RPMI8226 (cell line): ENCODE measurements at places on chromosomes 6 and 20.

DNA sequence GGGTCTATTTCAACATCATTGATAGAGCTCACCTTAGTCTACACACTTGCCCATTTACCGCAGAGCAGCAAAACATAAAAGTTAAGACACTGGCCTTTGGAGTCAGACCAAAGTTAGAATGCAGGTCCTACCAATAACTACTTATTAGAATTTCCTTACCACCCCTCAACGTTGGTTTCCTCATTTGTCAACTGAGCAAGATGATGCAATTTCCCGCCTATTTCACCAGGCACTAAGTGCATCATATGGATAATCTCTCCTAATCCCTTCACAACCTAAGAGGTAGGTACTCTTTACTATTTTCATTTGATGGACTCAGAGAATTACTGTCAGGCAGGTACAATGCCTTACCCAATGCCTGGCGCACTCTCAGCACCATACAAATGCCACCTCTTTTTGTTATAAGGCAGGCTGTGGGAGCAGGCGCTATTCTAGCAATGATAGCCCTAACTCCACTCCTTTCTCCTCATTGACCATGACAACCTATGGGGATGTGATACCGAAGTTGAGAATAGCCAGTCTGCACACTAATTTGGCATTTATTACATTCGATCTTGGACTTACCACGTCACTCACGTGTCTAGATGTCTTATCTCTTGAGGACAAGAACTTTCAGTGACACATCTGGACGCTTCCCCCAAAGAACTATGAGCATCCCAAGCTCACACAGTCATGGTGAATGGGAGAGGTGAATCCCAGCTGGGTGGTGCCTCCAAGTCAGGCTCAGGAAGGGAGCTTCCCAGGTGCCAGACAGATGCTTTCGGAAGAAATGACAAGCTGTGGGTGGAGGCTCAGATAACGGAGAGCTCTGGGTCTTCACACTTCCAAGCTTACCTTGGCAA lies 128.1 kb upstream of the STMND1 start:
- DNase-seq, result no peak

GRCh38 chr6:52149949-52150348 lies 36.2 kb upstream of the IL17A start:
- no peak for DNase-seq

GRCh38 chr6:9044426-9044825 lies 609.1 kb upstream of the SLC35B3 start:
- no peak for DNase-seq

GRCh38 chr20:19889011-19889953 lies 127.9 kb upstream of the NAA20 start:
- no peak for DNase-seq
